Stimulated activated CD4-positive, alpha-beta T cell treated with anti-CD3 and anti-CD28 coated beads, Interleukin-4, amount 100 ng/mL, for 1 hour (primary cell): ENCODE measurements at places on chromosomes 4 and X.

- peak; percentile 27 for DNase-seq
Measured at GRCh38 chrX:119758731-119759247, 401 bp downstream of the SOWAHD start.

GRCh38 chrX:42975906-42976305 is 197.9 kb upstream of the PPP1R2C start:
- no peak for DNase-seq

DNA sequence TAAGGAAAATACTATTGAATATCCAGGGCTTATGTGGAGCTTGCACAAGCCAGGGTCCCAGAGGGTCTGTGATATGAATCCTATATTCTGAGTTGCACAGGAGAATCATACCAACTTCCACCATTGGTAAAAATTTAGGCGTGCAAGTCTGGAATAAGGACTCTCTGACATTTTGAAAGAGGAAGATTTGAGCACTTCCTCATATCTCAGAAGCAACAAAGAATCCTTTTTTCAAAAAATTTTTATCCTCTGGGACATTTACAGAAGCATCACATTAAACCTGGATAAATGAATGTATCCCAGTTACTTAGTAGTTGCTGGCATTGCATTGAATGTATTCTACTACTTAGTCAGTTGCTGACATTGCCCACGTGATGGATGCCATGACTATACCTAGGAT is 24.2 kb upstream of the CAMK2D start:
- no peak for DNase-seq

GRCh38 chr4:95524184-95524583 is 24.6 kb downstream of the UNC5C start:
- DNase-seq, result no peak

DNA sequence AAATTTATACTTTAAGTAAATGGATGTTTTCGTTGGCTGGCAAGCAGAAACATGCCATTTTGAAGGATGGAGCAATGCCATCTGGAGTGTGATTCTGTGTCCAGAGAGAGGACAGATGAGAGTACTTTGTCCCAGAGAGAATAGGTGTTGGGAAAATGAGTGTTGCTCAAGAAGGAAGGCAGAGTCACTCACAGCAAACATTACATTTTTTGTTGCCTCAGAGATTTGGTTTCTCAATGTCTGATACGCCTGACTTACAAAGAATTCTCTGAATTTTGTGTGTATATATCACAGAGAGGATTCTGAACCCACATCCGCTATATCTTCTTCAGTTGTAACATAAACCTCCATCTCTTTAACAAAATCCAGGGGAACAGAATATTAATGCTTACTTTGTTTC is 102.8 kb upstream of the PCDH18 start:
- no peak for DNase-seq

DNA sequence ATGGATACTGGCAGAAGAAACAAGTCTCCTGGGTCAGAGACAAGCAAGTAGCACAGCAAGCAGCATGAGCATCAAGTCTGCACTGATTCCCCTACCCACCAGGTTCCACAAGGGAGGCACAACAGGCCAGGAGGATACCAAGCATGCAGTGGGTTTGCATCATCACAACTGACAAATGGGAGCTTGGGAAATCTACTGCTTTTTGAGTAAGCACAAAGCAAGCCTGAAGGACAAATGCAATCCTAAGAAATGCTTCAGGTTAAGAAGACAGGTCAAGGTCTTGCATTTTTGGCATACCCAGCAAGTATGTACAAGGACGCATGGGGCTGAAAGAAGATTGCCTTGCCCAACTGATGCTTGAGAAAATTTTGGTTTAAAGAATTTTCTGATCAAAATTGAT is 279.6 kb downstream of the PDGFC start:
- DNase-seq, result no peak
